ENCODE measurements at places on chromosomes 4 and X.

DNA sequence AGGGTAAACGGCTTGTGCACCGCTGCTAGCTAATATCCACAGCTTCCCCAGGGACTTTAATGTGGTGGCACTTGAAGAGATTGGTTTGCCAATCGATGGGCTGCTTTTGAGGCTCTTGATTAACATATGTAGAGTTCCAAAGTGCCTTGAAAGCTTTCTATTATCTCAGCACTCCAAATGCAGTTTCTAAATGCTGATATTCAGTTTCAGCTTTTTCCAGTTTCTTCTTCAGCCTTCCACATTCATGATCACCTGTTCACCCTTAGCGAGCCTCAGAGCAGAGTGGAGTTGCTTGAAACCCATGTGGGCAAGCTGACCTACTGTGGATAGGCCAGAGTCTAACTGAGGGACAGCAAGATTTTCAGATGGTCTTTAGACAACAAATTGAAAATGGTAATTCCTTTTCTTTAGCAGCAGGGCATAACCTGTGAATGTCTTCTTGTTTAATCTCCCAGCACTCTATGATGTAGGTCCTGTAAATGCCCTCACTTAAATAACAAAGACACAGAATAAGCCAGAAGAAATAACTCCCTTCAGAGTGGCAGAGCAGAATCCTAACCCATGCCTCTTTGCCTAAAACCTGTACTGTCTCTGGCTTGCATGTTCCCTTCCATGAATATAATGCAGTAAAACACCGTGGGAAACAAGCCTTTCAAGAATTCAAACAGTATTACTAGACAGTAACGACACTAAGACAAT is 99.8 kb downstream of the TSPAN5 start:
- DNase-seq: no peak

- DNase-seq: no peak
Measured at GRCh38 chr4:87122252-87122651, 98.2 kb downstream of the KLHL8 start.

- no peak for DNase-seq
Measured at GRCh38 chrX:33831211-33831610, 300.9 kb downstream of the FAM47A start.

DNA sequence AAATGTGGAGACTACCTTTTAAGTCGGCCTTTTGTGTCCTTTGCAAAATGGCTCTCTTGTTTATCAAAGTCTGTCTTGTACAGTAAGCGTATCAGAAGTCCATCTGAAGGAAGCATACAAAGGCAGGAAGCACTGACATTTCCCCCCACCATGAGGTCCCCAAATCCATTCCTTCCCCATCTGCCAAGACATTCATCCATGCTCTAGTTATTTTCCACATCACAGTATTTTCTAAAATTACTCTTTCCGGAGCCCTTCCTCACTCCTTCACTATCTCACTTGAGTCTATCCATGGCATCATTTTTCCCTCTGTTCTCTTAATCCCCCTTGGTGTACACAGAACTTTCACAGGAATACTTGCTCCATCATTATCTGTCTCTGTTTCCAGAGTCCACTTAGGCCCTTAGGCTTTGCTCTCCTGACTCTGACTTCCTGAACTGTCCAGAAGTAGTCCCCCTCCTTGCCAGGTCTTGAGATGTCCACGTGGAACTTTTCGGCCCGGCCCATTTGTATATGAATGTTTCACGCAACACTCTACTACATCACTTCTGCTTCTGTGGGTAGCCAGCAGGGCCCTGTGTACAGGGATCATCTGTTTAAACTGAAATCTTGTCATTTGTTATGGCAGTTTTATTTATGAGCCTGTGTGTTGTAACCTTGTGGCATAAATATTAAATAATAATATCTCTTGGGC is 2.1 kb downstream of the SEL1L3 start:
- no peak for DNase-seq

DNA sequence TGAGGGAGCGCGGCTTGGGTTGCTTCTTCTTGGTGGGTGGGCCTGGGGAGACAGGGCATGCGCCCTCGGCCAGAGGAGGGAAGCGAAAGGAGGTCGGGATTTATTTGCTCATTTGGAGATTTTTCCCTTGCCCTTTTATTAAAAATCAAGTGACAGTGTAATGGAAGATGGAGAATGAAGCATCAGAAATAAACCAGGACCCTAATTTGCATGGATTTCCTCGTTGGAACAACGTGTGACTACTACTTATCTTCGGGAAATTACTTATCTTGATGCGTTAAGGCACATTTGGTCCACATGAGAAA is 709 bp upstream of the CLOCK start:
- no peak for DNase-seq
